ENCODE measurements at places on chromosomes 11 and 22.

DNA sequence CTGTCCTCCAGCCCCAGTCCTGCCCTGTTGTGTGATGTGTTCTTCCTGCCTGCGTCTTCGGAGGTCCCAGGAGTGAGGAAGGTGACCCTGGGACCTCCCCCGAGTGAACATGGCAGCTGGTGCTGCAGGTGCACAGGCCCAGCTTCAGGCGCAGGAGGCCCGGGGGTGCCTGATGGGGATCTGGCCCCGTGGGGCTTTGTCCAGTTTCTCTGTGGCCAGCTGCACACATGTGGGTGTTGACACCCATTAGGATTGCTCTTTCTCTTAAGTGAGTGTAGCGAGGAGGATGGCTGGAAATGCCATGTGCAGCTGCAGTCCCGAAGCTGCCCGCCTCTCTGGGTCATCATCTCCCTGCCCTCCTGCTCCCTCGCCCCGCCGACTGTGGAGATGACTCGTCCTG lies 1279.7 kb downstream of the BRD1 start:
- no peak for DNase-seq

- no peak for DNase-seq
Measured at GRCh38 chr11:123388640-123389039, 41.4 kb upstream of the GRAMD1B start.

GRCh38 chr11:110376021-110376420 lies 53.7 kb upstream of the FDX1 start:
- no peak for DNase-seq

GRCh38 chr11:122679466-122679865 lies 23.9 kb downstream of the UBASH3B start:
- DNase-seq = no peak

DNA sequence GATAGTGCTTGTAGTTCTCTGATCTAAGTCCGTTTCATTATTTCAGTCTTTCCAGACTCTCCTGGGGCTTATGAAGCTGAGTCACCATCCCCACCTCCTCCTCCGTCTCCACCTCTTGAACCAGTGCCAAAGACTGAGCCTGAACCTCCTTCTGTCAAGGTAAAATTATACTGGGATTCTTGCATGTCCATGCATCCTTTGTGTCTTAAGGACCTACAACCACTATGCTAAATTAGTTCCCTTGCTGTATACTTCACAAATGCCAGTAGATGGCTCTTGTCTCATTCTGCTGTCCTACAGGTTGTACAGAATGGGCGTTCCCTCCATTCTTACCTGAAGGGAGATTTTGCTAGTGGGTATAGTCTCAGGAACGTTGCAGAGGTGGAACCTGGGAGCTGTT lies 42.2 kb downstream of the POLD3 start:
- no peak for DNase-seq

DNA sequence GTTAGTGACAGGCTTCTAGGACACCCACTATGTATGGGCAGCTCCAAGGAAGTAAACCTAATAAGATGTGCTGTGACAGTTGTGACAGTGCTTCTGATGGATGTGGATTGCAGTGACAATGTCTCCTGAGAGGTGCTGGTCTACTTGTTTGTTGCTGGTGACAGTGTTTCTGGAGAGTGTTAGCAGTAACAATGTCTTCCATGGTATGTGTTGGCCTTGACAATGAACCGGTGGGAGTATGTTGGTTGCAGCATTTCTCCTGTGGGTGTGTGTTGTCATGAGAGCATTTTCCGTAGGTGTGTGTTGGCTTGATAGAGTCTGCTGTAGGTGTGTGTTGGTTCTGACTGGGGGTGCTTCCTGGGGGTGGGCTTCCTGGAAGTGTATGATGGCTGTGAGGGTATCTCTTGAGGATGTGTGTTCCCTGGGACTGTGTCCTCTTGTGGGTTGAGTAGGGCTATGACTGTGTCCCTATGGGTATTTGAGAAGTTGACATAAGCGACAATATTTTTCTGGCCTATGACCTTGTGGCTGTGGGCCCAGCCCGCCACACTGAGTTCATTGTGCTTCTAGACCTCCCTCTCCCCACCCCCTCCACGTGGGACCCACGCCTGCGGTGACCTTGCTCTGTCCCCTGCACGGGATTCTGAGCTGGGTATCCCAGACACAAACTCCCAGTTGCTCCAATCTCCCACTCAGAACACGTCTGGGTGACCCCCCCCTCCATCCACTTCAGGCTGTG lies 1.2 kb downstream of the DCHS1 start:
- no peak for DNase-seq

GRCh38 chr11:104049116-104049515 lies 12.7 kb downstream of the DDI1 start:
- no peak for DNase-seq

- DNase-seq = no peak
Measured at GRCh38 chr11:70066136-70066520, 12.0 kb upstream of the ANO1 start.
